ENCODE measurements at places on chromosomes 3 and 15.

DNA sequence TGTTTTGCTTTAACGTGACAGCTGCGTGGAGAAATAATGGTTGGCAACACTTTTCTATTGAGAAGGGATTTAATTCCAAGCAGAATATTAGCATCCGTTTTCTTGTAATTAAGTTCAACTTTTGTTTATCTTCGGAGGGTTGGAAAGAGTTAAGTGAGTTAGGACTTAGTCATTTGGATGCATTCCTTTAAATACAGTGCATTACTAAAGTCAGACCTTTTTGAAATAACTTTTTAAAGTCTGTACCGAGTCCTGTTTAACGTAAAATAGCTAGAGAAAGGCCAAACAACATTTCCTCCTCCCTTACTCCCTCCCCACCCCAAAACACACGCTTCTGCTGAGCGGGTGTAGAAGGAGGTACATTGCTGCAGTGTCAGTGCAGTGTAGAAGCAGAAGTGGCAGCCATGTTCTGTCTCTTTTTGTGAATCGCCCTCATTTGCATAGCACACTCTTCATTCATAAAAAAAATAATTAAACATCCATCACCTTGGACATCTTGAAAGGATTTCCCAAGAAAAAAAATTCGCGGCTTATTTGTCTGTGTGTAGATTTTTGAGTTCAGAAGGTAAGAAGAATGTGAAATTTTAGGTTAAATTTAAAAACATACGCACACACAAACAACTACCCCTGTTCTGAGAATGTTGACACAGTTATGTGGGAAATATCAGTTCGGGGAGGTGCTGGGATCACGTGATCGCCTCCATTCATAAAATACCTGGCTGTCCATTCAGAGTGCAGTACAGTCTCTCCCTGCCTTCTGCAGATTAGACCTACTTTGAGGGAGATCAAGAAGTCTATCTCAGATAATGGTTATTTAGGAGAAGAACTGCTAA lies 1.6 kb downstream of the SPRED1 start:
- peak; percentile 77 for DNase-seq

- DNase-seq = no peak
Measured at GRCh38 chr3:11523572-11524101, 120.1 kb downstream of the VGLL4 start.

- no peak for DNase-seq
Measured at GRCh38 chr15:68606375-68606774, 27.6 kb downstream of the CORO2B start.

DNA sequence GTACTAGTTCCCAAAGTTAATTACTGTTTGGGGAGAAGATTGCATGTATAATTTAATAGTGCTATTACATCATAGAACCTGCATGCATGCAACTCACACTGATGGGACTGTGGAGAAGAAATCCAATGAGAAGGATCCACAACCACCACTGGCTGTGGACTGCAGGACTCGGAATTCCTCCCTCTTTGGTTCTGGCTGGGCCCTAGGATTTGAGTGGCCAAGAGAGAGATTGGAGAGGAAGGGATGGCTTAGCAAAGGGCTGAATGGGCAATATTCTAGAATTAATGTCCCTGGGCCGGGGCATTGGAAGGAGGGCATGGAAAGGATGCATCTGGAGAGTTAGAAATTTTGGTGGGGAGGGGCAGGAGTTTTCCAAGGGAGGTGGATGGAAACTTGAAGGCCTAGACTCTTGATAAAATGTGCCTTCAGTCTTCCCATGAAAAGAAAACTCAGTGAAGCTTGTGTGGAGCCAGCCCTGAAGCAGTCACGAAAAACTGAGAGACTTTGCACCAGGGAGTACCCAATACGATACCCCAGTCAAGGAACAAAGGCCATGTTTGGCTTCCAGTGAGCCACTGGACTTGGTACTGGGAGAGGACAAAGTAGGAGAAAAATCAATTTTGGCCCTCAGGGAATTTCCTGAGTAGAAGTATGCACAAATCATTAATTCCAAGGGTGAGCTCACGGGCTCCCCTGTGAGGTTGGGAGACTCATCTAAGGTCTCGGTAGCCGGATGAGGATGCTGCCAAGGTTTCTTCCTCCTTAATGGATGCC lies 31.4 kb upstream of the TPM1 start:
- no peak for DNase-seq

- no peak for DNase-seq
Measured at GRCh38 chr15:78599189-78599588, 21.6 kb downstream of the CHRNA3 start.

GRCh38 chr15:60795471-60795870 lies 316.5 kb upstream of the ICE2 start:
- no peak for DNase-seq

- no peak for DNase-seq
Measured at GRCh38 chr3:40268802-40269524, 40.5 kb upstream of the EIF1B start.

GRCh38 chr15:52717924-52718323 lies 38.7 kb upstream of the ATOSA start:
- DNase-seq = no peak

GRCh38 chr3:56826831-56827722 lies 25.3 kb upstream of the ARHGEF3 start:
- DNase-seq = no peak

DNA sequence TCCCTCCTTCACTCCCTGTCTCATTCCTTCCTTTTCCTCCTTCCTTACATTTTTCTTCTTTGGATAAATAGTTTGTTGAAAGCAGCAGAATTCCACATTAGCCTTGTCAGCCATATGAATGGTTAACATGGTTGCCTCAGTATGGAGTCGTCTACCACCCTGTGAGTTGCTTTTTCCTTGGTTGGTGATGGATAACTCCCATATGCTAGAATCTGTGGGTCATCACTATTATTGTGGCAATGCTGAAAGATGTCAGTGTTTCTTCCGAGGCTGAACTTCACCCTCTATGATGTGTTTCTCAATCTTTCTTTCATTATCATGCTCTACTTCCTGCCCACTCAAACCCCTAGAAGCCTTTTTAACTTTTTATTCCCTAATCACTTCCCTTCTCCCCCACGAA lies 481.8 kb upstream of the KCNMB2 start:
- no peak for DNase-seq

DNA sequence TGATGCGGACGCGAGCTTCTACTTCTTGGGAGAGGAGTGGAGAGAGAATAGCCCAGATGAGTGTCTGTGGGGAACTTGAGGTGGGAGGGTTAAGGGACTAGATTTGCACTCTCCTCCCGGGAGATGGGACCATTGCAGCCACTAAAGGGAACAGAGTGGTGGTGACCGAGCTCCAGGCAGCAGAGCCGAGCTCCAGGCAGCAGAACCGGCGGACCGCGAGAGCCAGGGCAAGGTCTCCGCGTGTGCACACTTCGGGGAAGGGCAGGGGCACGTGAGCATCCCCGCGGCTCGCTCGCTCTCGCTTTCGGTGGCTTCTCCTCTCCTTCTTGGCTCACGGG lies 1.1 kb downstream of the IGDCC3 start:
- DNase-seq = no peak

- DNase-seq = no peak
Measured at GRCh38 chr15:37131621-37132020, 31.3 kb upstream of the MEIS2 start.

DNA sequence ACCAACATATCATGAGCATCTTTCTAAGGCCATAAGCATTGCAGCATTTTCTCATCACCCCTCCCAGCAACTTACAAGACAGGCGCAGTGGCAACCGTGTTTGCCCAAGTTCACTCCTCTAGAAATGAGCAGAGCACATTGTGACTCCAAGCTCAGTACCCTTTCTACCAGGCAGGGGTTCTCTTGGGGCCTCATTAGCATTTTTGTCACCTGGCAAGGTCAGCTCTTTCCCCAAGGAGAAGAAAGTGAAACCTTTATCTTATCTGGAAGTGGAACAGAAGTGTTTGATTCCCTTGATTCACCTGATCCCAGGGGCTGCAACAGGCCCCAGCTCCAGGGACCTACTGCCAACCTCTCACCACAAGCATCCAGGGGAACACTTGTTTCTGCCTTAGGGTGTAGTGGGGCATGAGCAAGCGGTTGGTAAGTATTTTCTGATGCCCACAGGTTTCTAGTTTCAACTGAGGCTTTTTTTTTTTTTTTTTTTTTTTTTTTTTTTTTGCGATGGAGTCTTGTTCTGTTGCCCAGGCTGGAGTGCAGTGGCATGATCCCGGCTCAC lies 44.0 kb upstream of the HERC1 start:
- DNase-seq = no peak

GRCh38 chr3:4601892-4602291 lies 108.7 kb downstream of the ITPR1 start:
- no peak for DNase-seq

- DNase-seq = no peak
Measured at GRCh38 chr3:134360046-134360445, 14.2 kb downstream of the AMOTL2 start.

- DNase-seq = no peak
Measured at GRCh38 chr15:89104172-89104564, 15.9 kb downstream of the ABHD2 start.

DNA sequence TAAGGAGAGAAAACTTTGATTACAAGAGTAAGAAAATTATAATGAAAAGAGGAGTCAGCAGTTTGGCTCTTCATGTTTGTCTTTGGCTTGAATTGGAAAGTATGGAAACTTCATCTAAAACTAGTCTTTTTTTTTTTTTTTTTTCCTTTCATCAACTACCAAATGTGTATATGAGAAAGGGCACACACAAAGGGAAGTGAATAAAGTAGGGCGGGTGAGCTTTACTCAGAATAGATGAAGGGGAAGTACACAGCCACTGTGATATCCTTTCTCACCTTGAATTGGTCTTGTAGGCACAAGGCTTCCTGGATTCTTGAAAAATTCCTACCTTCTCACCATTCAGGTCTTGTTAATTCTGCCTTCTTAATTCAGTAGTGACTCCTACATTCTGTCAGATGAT lies 652.3 kb upstream of the KCNMB2 start:
- no peak for DNase-seq

GRCh38 chr3:143484846-143485512 lies 363.3 kb downstream of the SLC9A9 start:
- no peak for DNase-seq

DNA sequence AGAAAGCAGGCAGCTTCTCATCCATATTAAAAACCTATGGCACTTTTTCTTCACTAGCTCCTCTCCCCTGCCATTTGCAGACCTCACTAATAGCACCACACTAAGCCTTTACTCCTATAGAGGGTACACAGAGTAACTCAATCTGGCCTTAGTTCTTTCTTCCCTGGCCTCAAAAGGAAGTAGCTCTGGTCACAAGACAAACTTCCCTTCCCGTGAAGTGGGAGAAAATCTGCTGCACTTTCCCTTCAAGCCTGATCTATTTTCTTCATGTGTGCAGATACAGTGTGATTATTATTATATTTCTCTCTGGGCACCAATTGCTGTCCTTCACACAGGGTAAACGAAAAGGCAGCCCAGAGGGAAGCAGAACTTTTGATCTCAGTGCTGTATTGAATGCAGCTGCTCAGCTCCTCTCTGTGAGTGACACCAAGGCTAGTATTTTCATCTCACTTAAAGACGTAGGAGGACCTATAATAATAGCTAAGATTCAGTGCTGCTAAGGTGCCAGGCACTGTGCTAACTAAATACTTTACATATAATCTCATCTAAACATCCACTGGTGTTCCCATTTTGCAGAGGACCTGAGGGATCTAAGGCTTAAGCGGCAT lies 61.9 kb upstream of the RASGRP1 start:
- no peak for DNase-seq

GRCh38 chr15:68027388-68027787 lies 26.7 kb upstream of the PIAS1 start:
- DNase-seq = no peak

DNA sequence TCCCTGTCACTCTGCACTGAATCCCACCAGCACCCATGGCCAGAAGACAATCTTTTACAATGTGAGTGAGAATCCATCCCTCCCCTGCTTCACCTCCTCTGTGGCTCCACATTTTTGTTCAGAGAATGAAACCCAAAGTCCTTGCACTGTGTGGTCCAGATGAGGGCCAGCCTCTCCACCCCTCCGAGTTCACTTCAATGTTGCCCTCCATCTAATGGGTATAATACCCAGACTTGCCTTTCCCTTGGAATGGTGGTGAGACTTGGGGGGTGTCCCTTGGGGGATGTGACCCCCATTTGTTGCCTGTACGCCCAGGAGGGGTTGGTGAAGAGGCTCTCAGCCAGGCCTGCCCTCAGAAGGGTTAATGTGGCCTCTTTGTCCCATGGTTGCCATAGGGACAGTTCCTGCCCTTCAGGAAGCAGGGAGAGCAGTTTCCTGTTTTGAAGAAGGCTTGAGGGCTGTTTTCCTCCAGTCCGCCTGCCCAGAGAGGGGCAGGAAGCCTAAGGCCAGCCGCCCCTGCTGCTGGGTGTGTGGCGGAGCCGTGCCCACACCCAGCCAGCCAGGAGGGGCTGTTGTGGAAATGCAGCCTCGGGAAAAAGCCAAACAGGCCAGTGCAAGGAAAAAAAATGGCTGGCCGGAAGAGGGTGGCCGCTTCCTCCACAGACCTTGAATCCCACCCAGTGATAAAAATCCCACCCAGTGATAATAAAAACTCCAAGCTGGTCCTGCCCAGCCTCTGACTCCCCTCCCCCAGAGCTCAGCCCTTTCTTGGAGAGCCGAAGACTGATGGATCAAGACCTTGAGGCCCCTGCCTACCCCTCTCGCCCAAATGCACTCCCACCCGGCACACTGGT lies 14.6 kb upstream of the FGD5 start:
- no peak for DNase-seq

- peak; percentile 34 for DNase-seq
Measured at GRCh38 chr3:171320750-171321558, 139.3 kb downstream of the TNIK start.

DNA sequence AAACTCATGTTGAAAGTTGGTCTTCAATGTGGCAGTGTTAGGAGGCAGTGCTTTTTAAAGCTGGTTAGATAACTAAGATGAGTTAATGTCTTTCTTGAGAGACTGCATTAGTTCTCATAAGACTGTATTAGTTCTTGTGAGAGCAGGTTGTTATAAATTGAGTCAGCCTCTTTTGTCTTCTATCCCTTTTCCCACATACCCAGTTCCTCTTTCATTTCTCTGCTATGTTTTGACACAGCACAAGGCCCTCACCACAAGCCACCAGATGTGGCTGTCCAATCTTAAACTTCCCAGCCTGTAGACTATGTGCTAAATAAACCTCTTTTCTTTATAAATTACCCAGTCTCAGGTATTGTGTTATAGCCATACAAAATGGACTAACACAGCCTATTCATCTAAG lies 94.6 kb upstream of the SNTN start:
- no peak for DNase-seq

DNA sequence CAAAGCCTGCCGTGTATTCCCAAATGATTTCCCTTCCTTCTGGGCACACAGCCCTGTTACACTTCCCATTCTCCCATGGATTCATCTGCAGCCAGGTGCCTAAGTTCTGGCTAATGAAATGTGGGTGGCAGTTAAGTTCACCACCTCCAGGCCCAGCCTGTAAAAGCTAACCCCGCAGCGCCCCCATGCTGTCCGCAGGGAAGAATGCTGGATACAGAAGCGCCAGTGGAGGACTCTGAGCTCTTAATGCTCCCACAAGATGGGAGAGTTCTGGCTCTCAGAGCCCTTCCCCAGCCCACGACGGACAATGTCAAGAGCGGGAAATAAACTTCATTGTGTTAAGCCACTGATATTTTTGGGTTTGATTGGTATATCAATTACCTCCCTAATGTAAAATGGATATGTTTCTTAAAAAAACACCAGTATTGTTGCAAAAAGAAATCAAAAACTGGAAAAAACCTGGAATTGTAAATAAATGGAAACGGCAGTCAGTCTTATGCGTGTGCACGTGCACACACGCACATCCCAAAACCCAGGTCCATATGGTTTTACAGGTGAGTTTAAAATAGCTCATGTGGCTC lies 37.7 kb upstream of the FGD5 start:
- DNase-seq = no peak
